Left kidney (tissue), 8 donors: ENCODE measurements at places on chromosomes 6 and 20.

DNA sequence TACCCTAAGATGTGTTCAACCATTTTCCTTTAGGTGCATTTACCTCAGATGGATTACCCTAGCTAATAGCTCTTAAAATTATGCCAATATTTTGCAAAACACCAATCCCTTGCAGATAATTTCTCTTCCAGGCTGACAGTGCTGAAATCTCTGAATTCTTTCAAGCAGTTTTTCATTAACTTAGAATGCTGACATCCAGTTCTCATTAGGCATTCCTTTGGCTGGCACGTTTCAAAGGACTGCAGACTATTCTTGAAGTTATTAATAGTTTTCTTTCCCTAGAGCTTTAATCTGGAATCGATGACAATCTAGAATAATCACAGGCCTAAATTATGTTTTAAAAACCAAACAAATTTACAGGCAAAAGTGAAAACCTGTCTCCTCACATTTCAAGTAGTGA, 68.3 kb downstream of the SMLR1 start:
- DNase-seq = no peak

- no peak for DNase-seq
These were observed 52.9 kb upstream of the SIRPA start for GRCh38 chr20:1842281-1842680.

DNA sequence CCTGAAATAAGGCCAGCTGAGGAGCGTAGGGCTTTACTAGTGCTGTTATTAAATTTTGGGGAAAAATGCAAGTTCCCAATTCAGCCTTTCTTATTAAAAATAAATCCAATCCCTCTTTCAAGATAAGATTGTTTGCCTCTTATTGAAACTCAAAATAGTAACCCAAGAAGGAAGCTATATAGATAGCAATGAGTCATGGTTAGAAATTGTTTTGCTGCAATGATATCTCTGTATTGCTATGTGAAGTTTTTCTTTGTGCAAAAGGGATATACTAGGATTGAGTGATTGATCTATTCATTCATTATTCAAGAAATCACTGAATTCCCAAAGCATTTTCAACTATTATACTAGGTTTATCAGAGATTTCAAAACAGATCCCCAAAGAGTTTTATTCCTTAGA, 93.0 kb upstream of the HDAC2 start:
- DNase-seq = no peak

GRCh38 chr20:46276531-46276930, 31.8 kb downstream of the CDH22 start:
- no peak for DNase-seq

DNA sequence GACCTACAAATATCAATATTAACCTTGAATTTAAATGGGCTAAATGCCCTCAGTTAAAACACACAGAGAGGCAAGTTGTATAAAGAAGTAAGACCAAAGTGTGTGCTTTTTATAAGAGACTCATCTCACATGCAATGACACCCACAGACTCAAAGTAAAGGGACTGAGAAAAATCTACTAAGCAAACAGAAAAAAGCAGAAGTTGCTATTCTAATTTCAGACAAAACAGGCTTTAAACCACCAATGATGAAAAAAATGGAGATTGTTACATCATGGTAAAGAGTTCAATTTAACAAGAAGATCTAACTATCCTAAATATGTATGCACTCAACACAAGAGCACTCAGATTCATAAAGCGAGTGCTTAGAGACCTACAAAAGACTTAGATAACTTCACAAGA, 741.9 kb upstream of the MARCKS start:
- no peak for DNase-seq

DNA sequence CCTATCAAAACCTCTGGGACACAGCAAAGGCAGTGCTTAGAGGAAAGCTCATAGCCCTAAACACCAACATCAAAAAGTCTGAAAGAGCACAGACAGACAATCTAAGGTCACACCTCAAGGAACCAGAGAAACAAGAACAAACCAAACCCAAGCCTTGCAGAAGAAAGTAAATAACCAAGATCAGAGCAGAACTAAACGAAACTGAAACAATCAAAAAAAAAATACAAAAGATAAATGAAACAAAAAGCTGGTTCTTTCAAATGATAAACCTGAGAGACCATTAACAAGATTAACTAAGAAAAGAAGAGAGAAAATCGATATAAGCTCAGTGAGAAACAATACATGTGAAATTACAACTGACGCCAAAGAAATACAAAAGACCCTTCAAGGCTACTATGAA, 34.8 kb upstream of the RUNX2 start:
- DNase-seq = no peak

- no peak for DNase-seq
These were observed 982 bp upstream of the GGT7 start for GRCh38 chr20:34873583-34874093.
